ENCODE measurements at places on chromosomes 7 and 10. TPM values are rescaled to one million over a fixed set of nuclear protein-coding genes. Genes with fewer than 3 reads are reported as not detected.

Gene TMEM213
- not detected for total RNA-seq

Gene RPEL1
- total RNA-seq = 0.17 TPM

Gene COL28A1
- total RNA-seq = not detected

Gene SLC13A1
- total RNA-seq = not detected

Gene CFAP58
- 0.59 TPM for total RNA-seq

Gene PNLIPRP3
- total RNA-seq = not detected

Data from activated naive CD4-positive, alpha-beta T cell treated with anti-CD3 and anti-CD28 coated beads for 36 hours (primary cell).